ENCODE measurements at places on chromosomes 4 and X.

DNA sequence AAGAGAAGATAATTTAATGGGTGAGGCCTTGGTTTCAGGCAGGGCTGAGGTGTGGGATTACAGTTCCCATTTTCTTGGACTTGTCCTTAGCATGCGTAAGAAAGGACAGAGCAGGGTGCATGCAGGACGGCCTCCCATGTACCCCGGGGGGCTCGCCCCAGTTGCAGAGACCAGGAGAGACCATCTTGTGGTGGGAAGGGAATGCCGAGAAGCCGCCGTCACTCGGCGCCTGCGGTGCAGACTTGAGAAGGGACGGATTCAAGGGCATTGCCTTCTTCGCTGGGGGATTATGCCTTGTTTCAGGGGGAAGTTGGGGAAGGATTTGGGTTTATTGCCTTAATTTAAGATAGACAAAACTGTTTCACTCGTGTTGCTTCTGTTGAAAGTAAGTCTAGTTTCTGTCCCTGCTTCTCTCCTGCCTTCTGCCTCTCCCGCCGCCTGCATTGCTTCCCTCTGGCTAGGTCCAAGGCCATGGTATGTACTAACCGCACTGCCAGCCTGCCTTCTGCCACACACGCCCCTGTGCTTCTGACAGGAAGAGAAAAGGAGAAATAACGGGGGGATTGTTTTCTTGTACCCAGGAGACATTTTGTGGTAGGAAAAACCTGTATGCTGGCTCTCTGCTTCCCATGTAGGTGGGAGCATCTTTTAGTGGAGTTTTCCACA is 175.9 kb downstream of the DCLK2 start:
- no peak for DNase-seq

DNA sequence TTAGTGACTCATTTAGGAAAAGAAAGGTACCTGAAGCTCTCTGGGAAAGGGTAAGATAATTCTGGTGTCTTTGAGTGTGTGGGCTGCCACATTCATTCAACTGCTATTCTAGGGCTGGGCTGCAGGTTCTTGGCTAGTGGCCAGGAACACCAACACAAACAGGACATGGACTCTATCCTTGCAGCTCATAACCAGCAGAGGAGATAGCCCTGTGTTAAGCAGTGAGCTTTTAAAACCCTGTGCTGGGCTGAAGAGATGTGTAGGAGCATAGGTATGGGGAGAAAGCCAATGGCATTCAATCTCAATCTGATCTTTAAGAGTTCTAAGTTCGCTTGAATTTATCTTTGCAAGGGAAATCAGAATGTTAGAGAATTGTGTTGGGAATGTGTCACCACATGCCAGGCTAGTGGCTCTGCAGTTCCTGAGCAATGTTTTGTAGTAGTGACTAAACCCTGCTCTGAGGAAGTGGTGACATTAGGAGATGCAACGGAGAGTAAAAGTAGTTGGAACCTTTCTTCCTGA is 39.2 kb downstream of the SGMS2 start:
- DNase-seq, result no peak

- DNase-seq, result no peak
Observed at GRCh38 chr4:68256284-68256683, 10.8 kb upstream of the TMPRSS11B start.

- no peak for DNase-seq
Observed at GRCh38 chr4:150332961-150333360, 249.0 kb upstream of the MAB21L2 start.
